ENCODE measurements at places on chromosomes 7 and 10. TPM values are rescaled to one million over a fixed set of nuclear protein-coding genes. Genes with fewer than 3 reads are reported as not detected.

Gene HOXA5
- total RNA-seq: not detected

Gene LIPM
- total RNA-seq: not detected

Gene APBB1IP
- total RNA-seq: 3.7 TPM

Gene C7orf57
- total RNA-seq: 5.8 TPM

Gene CADPS2
- 36.2 TPM for total RNA-seq
